AG20443 (cell line): ENCODE measurements at places on chromosomes 5 and 9.
A peak's percentile ranks its signal among the peaks of the same experiment; 100 is the strongest.

DNA sequence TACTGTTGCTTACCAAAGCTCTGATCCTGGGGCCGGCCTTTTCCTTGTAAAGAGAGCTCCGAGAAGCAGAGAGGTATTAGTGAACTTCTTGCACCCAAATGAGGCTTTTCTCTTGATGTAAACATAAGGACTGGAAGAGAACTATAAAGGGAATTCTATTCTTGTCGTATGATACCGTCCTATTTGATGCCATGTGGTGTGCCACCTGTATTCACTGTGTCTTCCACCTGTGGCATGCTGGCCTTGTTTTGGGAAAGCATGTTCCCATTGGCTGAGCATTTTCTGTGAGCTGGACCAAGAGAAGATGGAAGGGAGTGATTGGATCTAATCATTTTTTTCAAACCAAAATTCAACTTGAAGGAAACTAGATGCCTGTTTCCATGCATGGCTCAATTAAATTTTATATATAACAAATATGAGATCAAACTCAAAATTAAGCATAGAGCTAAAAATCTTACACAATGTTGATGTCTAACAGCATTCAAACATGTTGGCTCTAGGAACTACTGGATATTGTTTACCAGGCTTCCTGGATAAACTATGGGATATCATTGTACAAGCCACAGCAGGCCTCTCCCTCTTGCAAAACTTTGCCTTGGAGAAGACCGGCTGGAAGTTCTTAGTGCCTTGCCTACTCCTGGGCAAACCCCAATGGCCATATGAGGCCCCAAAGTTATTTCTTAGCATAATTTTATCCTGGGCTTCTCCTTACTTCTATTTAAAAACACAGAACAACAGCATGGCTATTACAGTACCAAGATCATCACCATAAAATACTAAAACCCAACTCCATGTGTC lies 115.3 kb downstream of the TSSK1B start:
- DNase-seq, result no peak

- DNase-seq, result no peak
Observed at GRCh38 chr5:4579679-4580078, 560.5 kb upstream of the ADAMTS16 start.

DNA sequence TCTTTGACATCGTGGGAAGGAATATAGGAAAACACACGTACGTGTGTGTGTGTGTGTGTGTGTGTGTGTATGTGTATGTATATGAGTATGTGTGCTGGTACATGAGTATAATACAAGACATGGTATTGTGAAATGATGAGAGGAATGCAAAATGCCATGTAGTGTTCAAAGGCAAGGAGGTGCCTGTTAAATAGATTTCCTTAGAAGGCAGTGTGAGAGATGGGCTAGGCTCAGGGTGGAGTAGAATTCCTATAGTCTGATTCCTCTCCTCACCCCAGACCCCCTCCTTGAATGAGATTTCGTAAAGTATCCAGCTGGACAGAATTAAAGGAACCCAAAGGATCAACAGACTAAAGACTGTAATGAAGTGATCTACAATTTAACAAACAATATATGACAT lies 11.1 kb downstream of the GPR21 start:
- DNase-seq, result peak; percentile 77

GRCh38 chr5:149426931-149427330 lies 47.8 kb upstream of the IL17B start:
- DNase-seq, result no peak

- DNase-seq, result no peak
Observed at GRCh38 chr9:37921168-37921510, 17.2 kb upstream of the SLC25A51 start.

- DNase-seq, result no peak
Observed at GRCh38 chr9:18010492-18010891, 431.6 kb downstream of the SH3GL2 start.

DNA sequence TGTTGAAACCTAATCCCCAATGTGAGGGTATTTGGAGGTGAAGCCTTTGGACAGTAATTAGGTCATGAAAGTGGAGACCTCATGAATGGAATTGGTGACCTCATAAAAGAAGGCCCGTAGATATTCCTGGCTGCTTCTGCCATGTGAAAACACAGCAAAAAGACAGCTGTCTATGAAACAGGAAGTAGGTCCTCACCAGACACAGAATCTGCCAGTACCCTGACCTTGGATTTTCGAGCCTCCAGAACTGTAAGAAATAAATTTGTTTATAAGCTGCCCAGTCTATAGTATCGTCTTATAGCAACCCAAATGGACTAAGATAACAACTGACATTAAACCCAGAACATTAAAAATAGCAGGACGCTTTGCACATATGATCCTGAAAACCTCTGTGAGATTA lies 371.1 kb downstream of the SPOCK1 start:
- DNase-seq, result no peak

- DNase-seq, result no peak
Observed at GRCh38 chr5:123181394-123181801, 92.4 kb downstream of the PRDM6 start.

- DNase-seq, result peak; percentile 69
Observed at GRCh38 chr5:181181650-181182565, 23.1 kb downstream of the TRIM7 start.

GRCh38 chr5:59079622-59080620 lies 497.0 kb downstream of the RAB3C start:
- DNase-seq, result peak; percentile 81

DNA sequence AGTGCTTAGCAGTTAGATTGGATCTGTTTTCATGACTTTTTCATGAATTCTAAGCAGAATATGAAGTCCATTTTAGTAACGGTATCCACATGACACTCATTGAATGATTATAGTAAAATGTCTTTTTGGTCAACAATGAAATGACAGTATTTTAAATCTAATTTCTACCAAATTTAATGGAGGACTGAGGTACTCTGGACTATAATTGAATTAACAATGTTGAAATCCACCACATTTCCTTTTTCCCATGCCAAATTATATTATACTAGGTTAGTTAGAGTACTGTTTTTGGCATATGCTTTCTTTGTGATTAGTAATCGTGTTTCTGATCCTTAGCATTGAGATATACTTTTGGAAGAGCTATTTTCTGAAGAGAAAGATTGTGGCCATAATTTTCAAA lies 40.6 kb downstream of the CDC42SE2 start:
- no peak for DNase-seq

- DNase-seq, result peak; percentile 60
Observed at GRCh38 chr9:79735023-79735779, 163.4 kb downstream of the TLE4 start.

- DNase-seq, result no peak
Observed at GRCh38 chr9:27535701-27536118, 6.1 kb upstream of the MOB3B start.

DNA sequence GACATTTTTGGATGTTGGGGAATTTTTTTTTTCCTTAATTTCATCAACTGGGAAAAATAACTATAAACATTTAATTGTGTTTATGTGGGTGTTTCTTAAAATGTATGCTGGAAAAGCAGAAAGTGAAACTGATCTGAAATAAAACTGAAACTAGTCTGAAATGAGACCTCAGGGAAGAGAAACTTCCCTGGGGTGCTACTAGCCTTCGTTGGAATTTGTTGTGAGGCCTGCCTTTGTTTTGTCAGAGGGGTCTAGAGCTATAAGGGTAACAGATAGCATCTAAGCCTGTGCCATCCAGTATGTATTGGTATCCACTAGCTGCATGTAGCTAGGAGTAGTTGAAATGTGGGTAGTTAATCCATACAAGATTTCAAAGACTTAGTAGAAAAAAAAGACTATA lies 10.4 kb downstream of the ZNF618 start:
- DNase-seq, result no peak
